ENCODE measurements at places on chromosomes 5 and 9.

GRCh38 chr5:52844885-52845284 lies 57.2 kb downstream of the ITGA1 start:
- DNase-seq: no peak

GRCh38 chr5:14491015-14491915 lies 90.3 kb upstream of the OTULINL start:
- peak; percentile 78 for DNase-seq

DNA sequence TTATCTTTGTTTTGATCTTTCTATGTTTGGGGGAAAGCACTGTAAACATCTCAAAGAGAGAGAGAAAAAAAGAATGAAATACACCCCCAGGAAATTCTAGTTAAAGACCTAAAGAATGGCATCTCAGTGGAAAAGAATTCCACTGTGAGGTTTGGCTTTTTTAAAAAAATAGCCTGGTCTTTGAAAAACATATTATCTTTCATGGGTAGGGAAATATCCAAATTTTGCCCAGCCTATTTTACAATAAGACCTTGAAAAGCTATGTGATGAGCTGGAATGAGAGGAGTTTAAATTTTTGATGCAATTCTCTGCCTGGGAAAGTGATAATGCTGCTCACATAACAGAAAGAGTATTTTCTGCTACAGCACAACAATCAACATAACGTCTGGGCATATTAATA lies 348.1 kb upstream of the WWC1 start:
- no peak for DNase-seq

DNA sequence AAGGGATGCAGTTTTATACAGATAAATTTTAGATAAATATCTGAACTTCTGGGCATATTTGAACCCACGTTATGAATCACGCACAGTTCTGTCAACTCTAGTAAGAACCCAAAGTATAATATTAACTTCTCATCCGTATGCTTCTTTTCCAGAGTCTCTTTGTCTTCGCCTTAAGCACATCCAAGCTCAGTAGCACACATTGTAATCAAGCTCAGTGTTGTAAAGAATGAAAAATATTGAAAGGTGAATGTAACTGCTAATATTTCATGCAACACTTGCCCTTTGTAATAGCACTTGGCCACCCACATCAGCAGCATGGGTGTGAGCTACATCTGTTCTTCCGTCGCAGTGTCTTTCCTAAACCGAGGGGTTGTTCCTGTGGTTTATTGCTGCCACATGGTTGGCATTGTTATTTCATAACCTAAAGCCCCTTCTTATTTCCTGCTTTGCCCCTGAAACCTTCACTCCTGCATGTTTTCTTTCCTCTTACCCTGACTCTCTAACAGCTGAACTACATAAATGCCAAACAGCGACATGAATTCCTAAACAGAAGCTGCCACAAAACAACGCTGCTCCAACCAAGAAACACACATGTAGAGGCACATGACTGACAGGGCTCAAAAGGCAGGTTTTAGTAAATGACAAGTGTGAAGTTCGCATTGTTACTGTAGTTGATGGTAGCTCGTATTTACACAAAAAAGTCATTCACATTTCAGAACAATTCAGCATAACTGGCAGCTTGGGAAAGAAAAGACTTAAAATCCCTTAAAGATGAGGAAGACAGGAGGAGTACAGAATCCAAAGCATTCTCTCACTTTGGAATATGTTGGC lies 190.1 kb upstream of the MEF2C start:
- DNase-seq: no peak

DNA sequence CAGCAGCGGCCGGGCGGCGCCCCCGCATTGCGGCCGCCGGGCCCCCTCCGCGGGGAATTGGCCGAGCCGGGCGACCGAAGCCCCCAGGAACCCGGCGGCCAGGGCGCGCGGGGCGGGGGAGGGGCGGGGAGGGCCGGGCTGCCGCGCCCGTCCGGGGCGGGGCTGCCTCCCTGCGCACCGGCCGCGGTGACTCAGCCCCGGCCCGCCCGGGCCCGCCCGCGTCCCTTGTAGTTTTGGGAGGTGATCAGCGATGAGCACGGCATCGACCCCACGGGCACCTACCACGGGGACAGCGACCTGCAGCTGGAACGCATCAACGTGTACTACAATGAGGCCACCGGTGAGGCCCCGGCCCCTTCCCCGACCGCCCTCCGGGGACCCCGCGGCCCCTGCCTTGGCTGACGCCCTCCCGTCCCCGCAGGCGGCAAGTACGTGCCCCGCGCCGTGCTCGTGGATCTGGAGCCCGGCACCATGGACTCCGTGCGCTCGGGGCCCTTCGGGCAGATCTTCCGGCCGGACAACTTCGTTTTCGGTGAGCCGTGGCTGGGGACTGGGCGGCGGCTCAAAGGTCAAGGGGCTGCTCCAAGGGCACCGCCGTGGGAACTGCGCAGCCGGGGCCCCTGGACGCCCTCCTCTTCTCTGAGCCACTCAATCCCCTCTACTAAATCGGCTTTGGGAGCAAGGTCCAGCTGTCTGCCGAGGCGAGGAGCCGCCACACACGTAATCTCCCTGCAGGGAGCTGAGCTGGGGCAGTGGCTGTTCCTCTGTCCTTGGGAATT lies 592 bp downstream of the TUBB4B start:
- DNase-seq: peak; percentile 44

- no peak for DNase-seq
Observed at GRCh38 chr9:36971935-36972488, 62.1 kb downstream of the PAX5 start.

GRCh38 chr9:135613946-135614805 lies 25.2 kb downstream of the GLT6D1 start:
- no peak for DNase-seq

All from foreskin fibroblast (primary cell).